ENCODE measurements at places on chromosomes 1 and 21. TPM values are rescaled to one million over a fixed set of nuclear protein-coding genes. Genes with fewer than 3 reads are reported as not detected.
A peak's percentile ranks its signal among the peaks of the same experiment; 100 is the strongest.

Gene SLC16A4
- 16.3 TPM for total RNA-seq

Gene MEX3A
- under 0.01 TPM for total RNA-seq

GRCh38 chr1:58155418-58156123, 391.0 kb downstream of the OMA1 start:
- H3K27me3 ChIP-seq, result no peaks in the 10 kb centered on the region
- no peak overlapping the region for H3K4me3 ChIP-seq
- no peaks in the 10 kb centered on the region for H3K4me1 ChIP-seq
- no peak overlapping the region for H3K27ac ChIP-seq
- H3K36me3 ChIP-seq, result no peaks in the 10 kb centered on the region

DNA sequence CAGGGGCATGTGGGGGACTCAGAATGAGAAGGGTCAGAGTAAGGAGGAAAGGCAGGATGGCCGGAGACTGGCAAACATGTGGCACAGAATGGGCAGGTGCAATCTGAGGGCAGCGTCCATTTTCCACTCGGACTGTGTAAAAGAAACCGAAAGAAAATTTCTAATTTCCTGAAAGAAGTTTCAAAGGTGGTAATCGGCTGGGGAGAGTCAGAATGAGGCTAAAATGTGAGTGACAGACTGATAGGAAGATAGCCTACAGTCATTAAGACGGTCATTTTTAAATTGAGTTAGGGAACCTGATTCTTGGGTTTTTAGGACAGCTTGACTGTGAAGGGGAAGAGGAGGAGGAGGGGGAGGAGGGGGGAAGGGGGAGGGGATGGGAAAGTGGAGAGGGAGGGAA, 23.6 kb downstream of the COA6 start:
- no peak overlapping the region for H3K27ac ChIP-seq
- H3K36me3 ChIP-seq, result no peaks in the 10 kb centered on the region
- no peak overlapping the region for H3K4me3 ChIP-seq
- H3K4me1 ChIP-seq, result no peaks in the 10 kb centered on the region
- no peaks in the 10 kb centered on the region for H3K27me3 ChIP-seq

GRCh38 chr1:101237229-101237837, 514 bp downstream of the S1PR1 start:
- H3K36me3 ChIP-seq, result no peaks in the 10 kb centered on the region
- H3K4me3 ChIP-seq, result peak overlapping the region; percentile 62
- peaks cover 9% of the 10 kb centered on the region for H3K4me1 ChIP-seq
- no peaks in the 10 kb centered on the region for H3K27me3 ChIP-seq
- no peak for DNase-seq
- no peak overlapping the region for H3K27ac ChIP-seq

DNA sequence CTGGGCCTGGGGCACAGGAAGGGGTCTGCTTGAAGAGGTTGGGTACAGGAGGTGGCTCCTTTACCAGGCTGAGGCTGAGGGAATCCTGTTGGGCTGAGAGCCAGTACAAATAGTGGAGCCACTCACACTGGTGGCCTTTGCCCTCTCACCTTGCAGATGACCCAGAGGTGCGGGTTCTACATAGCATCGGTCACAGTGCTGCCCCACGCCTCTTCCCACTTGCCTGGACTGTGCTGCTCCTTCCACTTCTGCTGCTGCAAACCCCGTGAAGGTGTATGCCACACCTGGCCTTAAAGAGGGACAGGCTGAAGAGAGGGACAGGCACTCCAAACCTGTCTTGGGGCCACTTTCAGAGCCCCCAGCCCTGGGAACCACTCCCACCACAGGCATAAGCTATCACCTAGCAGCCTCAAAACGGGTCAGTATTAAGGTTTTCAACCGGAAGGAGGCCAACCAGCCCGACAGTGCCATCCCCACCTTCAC, 1.8 kb upstream of the SLC50A1 start:
- DNase-seq, result no peak
- peak overlapping the region; percentile 96 for H3K27ac ChIP-seq
- no peaks in the 10 kb centered on the region for H3K27me3 ChIP-seq
- peaks cover 41% of the 10 kb centered on the region for H3K36me3 ChIP-seq
- peaks cover 15% of the 10 kb centered on the region for H3K4me1 ChIP-seq

DNA sequence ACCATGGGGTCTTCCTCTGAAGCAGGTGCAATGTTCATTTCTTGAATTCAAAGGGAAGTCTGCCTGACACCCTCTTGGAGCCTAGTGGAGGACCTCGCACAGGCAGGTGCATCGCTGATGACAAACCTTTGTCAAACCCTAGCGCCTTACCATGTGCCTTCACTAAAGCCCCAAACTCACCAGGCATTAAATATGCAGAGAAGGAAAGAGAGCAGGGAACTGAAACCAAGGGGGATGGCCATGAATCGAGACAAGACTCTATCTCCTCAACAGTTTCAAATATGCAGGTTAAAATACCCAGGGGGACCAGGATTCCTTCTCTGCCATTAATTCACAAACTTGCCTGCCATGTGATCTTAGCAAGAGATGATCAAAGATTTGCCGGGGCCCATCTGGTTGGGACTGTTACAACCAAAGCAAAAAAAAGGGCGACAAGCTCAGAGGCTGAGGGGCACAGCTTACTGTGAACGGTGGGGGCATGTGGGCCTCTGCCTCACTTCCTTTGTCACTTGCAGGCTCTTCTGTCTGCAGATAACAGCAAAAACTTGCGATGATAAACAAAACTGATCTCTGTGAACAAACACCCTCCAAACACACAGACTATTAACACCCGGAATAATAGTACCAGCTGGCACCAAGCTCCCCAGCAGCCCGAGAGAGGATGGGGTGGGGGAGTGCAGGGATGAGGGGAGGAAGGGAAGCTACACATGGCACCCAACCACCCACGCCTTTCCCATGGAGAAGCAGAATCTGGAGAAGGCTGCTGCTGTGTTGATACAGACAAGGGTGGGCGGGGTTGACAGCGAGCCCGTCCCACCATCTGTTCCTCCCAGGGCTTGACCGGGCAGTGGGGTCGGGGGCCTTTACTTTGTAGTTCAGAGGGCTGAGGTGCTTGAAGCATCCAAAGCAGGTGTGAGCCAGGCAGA, 33.9 kb downstream of the TMEM63A start:
- DNase-seq, result no peak
- no peaks in the 10 kb centered on the region for H3K27me3 ChIP-seq
- H3K36me3 ChIP-seq, result peaks cover 98% of the 10 kb centered on the region
- no peak overlapping the region for H3K4me3 ChIP-seq
- H3K4me1 ChIP-seq, result no peaks in the 10 kb centered on the region

DNA sequence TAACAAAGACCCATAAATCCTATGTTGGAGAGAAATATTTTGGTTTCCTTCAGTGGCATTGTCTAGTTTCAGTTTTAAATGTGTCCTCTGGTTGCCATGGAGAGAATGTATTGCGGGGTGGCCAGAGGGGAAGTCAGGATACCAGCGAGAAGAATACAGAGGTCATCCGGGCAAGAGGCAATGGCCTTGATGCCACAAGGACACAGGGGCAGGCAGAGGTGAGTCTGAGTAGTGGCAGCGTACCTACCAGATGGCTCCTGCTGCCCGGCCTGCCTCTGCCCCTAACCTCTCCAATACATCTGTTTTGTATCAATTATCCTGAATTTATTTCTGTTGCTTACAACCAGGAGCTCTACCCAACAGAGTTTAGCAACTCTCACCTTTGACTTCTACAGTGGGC, 14.9 kb downstream of the KLHDC7A start:
- no peak overlapping the region for H3K4me3 ChIP-seq
- no peaks in the 10 kb centered on the region for H3K4me1 ChIP-seq
- H3K36me3 ChIP-seq, result no peaks in the 10 kb centered on the region
- no peak for DNase-seq
- H3K27ac ChIP-seq, result no peak overlapping the region
